Smooth muscle cell of the umbilical artery (primary cell): ENCODE measurements at places on chromosomes 11 and 22. TPM values are rescaled to one million over a fixed set of nuclear protein-coding genes. Genes with fewer than 3 reads are reported as not detected.

Gene THY1
- 429 and 713 TPM in 2 replicates for total RNA-seq

Gene DRICH1
- not detected in 2 replicates for total RNA-seq

Gene SMC1B
- total RNA-seq: not detected in 2 replicates

Gene PRG2
- total RNA-seq: 0.09 and 0.89 TPM in 2 replicates

Gene HEPHL1
- total RNA-seq: under 0.01 and 0.09 TPM in 2 replicates

Gene LMO2
- total RNA-seq: 0.09 TPM in 1 of 2 replicates, not detected in the other

Gene CCDC116
- total RNA-seq: under 0.01 and 0.18 TPM in 2 replicates

Gene SLC22A8
- not detected in 2 replicates for total RNA-seq
